ENCODE measurements at places on chromosomes 2 and 18.
A peak's percentile ranks its signal among the peaks of the same experiment; 100 is the strongest.

DNA sequence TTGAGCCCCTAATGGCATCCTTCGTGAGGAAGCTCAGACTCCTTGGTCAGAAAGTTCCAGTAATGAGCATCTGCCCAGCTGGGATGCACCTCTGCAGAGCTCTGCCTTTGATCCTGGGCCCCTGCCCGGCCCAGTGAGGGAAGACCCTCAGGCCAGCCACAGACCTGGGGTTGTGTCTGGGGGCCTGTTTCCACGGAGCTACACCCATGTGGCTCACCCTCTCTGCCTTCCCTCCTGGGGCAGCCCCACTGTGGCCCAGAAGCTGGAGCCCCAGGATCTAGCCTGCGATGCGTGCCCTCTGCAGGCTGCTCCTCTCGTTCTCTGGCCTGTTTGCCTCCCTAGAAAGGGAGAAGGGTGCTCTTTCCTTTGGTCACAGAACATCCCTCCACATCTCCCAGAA lies 9.8 kb downstream of the KCNF1 start:
- DNase-seq, result no peak

GRCh38 chr2:16037808-16038457 lies 97.6 kb downstream of the MYCN start:
- DNase-seq, result no peak

DNA sequence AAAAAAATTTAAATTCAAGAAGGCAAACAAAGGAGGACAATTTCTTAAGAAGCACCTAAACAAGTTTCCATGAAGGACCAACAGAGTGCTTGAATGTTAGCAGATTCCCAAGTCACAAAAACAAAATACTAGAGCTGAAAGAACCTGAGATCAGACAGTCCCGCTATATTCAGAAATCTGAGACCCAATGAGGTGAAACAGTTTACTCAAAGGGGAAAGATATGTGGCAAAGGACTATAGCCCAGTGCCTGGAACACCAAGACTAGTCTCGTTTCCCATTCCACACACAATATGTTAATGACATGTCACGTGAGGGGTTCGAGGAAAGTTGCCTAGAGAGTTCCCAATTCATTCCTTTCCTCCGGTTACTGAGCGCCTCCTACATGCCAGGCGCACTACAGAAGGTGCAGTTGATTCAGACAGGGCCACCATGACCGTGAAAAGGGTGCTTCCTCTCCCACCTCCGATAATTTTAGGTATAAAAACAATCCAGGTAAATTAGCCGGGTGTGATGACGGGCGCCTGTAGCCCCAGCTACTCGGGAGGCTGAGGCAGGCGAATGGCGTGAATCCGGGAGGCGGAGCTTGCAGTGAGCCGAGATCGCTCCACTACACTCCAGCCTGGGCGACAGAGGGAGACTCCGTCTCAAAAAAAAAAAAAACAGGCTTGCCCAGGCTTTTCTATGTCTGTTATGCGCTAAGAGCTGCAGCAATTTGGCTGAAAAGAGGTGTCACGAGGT lies 617 bp downstream of the SRBD1 start:
- peak; percentile 61 for DNase-seq

GRCh38 chr2:168723275-168723899 lies 79.0 kb upstream of the NOSTRIN start:
- DNase-seq, result no peak

DNA sequence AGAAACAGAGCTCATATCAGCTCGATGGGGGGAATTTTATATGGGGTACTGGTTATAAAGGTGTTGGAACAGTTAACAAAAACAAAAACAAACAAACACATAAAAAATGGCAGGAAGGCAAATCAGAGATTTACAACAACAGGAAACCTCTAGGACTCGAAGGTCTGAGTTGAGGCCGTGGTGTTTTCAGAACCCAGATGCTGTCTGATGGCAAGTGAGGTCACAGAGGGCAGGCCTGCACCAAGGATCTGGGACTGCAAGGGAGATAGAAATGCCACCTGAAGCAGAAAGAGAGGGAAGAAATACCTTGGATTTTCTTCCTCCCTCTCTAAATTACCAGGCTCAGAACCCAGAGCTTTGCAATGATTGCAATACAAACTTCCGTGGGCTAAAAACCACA lies 429.5 kb downstream of the ZNF521 start:
- DNase-seq, result no peak

DNA sequence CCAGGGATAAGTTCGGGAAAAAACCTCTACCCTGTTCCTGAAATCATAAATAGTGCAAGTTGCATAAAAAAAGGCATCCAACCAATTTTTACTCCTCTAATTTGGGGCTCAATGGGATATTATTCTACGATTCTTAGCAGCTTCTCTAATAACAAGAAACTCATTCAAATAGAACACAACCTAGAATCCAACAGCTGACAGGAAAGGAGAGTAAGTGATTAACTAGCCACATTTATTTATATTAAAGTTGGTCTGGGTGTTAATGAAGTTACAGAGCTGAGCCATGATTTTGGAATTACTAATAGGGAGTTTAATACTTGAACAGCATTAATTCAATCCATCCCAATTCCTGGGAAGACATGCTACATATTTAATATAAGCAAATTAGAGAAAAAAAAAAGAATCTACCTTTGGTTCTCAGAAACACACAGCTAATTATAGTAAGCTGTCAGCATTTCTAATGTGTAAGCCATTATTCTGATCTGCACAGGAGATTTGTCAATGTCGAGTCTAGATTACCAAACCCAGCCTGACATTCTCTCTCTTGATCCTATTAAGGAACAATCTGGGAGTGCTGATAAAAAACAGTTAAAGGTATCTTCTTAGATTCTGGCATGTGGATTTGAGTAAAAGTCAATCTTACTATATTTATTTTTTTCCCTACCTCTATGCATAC lies 267.7 kb downstream of the NBAS start:
- no peak for DNase-seq

DNA sequence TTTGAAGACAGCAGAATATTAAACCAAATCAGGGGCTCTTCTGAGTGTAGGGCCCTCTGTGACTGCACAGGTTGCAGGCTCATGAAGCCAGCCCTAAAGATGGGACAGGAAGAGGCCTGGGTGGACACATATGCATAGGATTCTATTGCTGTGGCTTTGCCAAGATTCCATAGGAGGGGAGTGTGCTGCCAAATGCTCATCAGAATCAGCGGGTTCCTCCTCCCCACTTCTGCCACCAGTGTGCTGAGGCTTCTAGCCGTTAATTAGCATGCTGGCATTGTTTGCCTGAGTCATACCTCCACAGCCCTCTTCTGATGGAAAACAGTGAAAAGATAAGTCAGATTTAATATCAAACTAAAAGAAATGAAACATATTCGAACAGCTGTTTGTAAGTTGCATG lies 103.9 kb upstream of the TMEFF2 start:
- no peak for DNase-seq

GRCh38 chr2:74199871-74200305 lies 1.5 kb downstream of the MTHFD2 start:
- no peak for DNase-seq

DNA sequence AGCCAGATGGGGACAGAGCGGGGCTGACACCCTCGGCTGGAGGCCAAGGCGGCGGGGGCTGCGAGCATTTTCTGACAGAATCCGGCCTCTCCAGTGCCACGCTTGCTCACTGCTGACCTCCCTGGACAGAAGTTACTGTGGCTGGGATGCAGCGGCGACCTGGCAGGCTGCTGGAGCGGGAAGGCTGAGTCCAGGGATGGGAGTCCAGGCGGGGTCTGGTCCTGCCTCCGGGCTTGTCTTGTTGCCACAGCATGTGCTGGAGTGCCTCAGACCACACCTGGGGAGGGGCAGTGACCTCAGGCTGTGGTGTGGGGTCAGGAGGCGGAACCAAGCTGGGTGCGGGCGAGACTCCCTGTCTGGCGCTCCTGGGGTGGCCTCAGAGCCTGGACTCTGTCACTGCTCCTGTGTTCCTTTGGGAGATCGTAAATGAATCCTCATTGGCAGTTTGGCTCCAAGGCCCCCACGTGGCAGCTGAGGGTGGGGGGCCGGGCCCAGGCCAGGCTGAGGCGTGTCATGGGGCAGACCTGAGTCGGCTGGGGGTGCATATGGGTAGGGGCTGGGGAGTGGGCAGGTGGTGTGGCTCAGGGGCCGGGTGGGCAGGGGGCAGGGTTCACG lies 5.5 kb downstream of the BOK start:
- DNase-seq, result no peak

GRCh38 chr2:144183727-144184126 lies 336.2 kb downstream of the ZEB2 start:
- no peak for DNase-seq

GRCh38 chr18:79521416-79522205 lies 125.9 kb downstream of the NFATC1 start:
- no peak for DNase-seq

- DNase-seq, result no peak
These were observed 123.7 kb upstream of the KLF7 start for GRCh38 chr2:207289295-207290018.

- no peak for DNase-seq
These were observed 29.2 kb downstream of the CD8B start for GRCh38 chr2:86832334-86833096.

- DNase-seq, result peak; percentile 47
These were observed 11.4 kb upstream of the ALPI start for GRCh38 chr2:232444409-232445148.

DNA sequence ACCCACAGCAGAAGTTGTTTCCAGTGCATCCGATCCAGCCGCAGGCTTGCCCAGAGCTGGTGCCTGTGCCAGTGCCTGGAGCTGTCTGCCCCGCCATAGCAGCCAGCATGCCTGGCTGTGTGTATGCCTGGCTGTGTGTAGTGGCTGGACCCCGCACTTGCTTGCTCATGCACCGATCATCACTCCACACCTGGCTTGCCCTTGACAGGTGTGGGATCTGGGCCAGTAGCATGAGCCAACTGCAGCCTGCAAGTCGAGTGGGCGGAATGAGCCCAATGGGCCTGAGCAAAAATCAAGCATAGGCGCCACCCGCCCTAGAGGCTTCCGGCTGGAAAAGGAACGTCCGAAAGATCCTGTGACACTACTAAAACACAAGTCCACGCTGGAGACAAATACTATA lies 74.5 kb downstream of the EPB41L3 start:
- no peak for DNase-seq

- no peak for DNase-seq
These were observed 99.1 kb upstream of the PELI1 start for GRCh38 chr2:64243081-64244036.

- no peak for DNase-seq
These were observed 115.9 kb downstream of the PIEZO2 start for GRCh38 chr18:11033503-11033902.

GRCh38 chr2:191486584-191487320 lies 191.2 kb upstream of the NABP1 start:
- DNase-seq, result no peak

- no peak for DNase-seq
These were observed 140.3 kb upstream of the DDX18 start for GRCh38 chr2:117674172-117674571.

- DNase-seq, result no peak
These were observed 54.6 kb upstream of the BCL2L11 start for GRCh38 chr2:111066062-111066593.

DNA sequence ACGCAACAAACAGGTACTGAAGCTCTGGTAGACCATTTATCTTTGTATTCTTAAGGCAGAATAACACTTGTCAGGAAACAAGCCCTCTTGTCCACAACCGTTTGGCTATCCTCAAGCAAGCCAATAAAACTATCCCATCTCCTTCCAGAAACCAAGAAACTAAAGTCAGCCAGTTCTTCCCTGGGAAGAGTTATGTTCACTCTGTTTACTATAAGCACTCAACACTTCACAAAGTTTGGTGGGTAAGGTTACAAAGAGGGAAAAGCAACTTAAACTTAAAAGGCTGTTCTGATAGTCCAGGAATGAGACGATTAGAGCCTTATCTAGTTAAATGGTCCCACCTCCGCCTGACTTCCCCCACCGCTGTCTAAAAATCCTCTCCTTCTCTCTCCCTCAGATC lies 25.6 kb downstream of the LRP2 start:
- no peak for DNase-seq

DNA sequence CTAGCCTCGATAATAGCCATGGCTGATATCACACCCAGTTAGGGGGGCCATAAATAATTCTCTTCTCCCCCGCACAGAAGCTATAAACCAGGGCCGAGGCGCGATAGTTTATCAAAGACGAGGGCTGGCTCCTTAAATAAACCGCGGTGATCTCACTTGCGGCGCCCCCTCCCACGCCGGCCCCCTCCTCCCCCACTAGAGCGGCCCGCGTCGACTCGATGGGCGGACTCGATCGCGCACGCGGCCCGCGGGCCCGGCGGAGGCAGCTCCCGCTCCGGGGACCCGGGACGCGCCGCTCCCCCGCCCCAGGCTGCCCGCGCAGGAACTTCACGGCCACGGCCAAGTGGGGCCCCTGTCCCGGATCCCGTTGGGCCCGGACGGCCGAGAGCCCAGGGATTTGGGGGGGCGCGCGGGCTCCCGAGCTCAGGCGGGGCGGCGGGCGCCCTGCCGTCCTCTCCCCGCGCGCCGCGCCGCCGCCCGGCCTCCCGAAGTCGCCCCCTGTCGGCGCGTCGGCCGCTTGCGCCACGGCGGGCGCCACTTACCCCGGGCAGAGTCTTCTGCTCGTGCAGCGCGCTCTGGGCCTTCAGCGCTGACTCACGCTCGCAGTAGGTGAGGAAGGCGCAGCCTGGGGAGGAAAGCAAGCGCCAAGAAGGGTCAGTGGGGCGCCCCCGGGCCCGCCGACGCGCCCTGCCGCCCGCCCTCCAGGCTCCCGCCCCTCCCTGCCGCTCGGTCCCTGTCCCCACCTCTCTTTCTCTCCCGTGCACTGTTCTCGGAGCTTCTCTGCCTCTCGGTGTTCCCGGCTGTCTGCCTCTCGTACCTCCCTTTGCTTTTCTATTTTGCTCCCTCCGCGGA lies 80.4 kb downstream of the CELF4 start:
- DNase-seq, result no peak

GRCh38 chr2:212033888-212034287 lies 504.7 kb downstream of the ERBB4 start:
- no peak for DNase-seq

- DNase-seq, result no peak
These were observed 75.1 kb downstream of the GBX2 start for GRCh38 chr2:236093134-236093533.

- no peak for DNase-seq
These were observed 83.6 kb downstream of the FAM161A start for GRCh38 chr2:61770298-61770697.

GRCh38 chr2:147490401-147491261 lies 354.2 kb upstream of the ACVR2A start:
- no peak for DNase-seq

DNA sequence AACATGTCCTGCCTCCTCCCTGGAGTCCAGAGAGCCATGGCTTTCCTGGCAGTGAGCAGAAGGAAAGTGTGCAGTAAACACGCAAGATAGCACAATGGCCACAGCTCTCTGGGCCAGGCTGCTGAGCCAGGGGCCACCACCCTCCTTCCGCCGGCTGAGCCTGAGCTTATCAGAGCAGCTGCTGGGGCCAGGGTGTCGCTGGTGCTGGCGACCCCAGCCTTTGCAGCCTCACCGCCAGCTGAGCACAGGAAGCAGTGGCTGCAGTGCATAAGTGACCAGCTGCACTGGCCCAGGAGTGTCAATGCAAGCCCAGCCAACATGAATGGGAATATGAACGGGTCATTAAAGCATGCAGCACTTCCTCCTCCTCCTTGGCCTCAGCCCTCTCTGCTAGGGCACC lies 172.0 kb downstream of the ZFP36L2 start:
- DNase-seq, result no peak
